ENCODE measurements at places on chromosomes 6 and 20. TPM values are rescaled to one million over a fixed set of nuclear protein-coding genes. Genes with fewer than 3 reads are reported as not detected.

DNA sequence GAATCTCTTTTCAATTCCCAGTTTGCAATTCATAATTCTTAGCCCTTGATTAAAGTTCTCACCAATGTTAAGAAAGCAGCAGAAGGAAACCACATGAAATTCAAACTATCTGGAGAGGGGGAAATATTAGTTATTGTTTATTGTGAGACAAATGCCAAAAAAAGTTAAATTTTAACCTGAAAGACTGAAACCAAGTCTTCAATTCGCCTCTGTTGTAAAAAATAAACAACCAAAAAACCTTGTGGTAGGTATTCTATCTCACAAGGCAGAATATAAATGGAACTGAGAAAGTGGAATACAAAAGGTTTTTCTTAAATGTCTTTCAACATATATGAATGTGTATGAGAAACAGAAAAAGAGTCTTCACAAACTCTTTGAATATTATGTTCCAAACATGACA is 24.8 kb downstream of the TMX4 start:
- H3K4me3 ChIP-seq: no peak overlapping the region
- no peak overlapping the region for H3K27ac ChIP-seq
- DNase-seq: no peak
- H3K4me1 ChIP-seq: no peaks in the 10 kb centered on the region

DNA sequence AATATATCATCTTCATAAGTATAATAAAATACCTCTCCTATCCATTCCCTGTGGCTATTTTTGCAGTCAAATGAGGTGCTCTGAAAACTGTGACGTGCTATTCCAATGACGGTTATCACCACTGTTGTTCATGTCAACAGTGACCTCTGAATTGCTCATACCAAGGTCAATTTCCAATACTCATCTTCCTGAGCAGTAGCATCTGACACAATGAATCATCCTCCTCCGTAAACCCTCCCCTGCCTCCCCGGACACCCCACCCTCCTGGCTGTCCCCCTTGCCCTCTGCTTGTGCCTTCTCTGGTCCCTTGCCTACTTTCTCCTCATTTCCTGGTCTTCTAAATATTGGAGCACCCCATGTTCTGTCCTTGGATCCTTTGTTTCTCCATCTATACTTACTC is 77.7 kb upstream of the SLC22A23 start:
- no peak overlapping the region for H3K4me3 ChIP-seq
- H3K27me3 ChIP-seq: no peaks in the 10 kb centered on the region
- H3K4me1 ChIP-seq: peaks cover 11% of the 10 kb centered on the region
- H3K27ac ChIP-seq: peak overlapping the region; percentile 93
- DNase-seq: no peak

GRCh38 chr6:109870089-109870410 is 108.1 kb upstream of the GPR6 start:
- no peaks in the 10 kb centered on the region for H3K36me3 ChIP-seq
- H3K4me3 ChIP-seq: no peak overlapping the region
- H3K4me1 ChIP-seq: no peaks in the 10 kb centered on the region

GRCh38 chr6:85756982-85757381 is 114.3 kb upstream of the SYNCRIP start:
- H3K4me1 ChIP-seq: peaks cover 6% of the 10 kb centered on the region
- no peaks in the 10 kb centered on the region for H3K27me3 ChIP-seq
- H3K36me3 ChIP-seq: no peaks in the 10 kb centered on the region
- no peak overlapping the region for H3K27ac ChIP-seq
- DNase-seq: no peak

DNA sequence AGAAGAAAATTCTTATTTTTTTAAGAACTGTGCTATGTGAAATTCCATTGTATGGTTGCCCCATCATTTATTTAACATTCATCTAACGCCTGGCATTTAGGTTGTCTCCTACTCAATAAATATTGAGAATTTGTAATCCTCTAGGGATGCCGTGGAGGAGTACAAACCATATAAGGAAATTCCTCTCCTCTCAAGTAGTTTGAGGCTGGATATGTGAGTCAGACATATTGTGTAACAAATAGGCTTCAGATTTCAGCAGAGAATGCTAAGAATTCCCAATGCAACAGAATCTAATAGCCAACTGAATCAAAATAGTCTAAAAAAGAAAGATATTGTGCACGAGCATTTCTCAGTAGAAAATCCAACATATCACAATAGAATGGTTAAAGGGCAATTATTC is 174.7 kb downstream of the OTOR start:
- no peaks in the 10 kb centered on the region for H3K36me3 ChIP-seq
- H3K27ac ChIP-seq: no peak overlapping the region
- H3K27me3 ChIP-seq: no peaks in the 10 kb centered on the region
- no peak for DNase-seq
- H3K4me1 ChIP-seq: no peaks in the 10 kb centered on the region

SERINC1 gene
- total RNA-seq: 61.4 TPM

- no peaks in the 10 kb centered on the region for H3K36me3 ChIP-seq
- no peak overlapping the region for H3K4me3 ChIP-seq
- DNase-seq: no peak
- H3K27me3 ChIP-seq: no peaks in the 10 kb centered on the region
- H3K27ac ChIP-seq: no peak overlapping the region
Observed at GRCh38 chr20:13286607-13287006, 65.5 kb downstream of the ISM1 start.

GRCh38 chr20:6282642-6283041 is 159.8 kb upstream of the FERMT1 start:
- H3K36me3 ChIP-seq: no peaks in the 10 kb centered on the region
- H3K4me1 ChIP-seq: no peaks in the 10 kb centered on the region
- no peak overlapping the region for H3K27ac ChIP-seq
- no peak for DNase-seq

GRCh38 chr20:36835453-36836198 is 40.3 kb upstream of the TLDC2 start:
- DNase-seq: peak; percentile 95
- no peaks in the 10 kb centered on the region for H3K36me3 ChIP-seq
- H3K27ac ChIP-seq: peak overlapping the region; percentile 53
- no peaks in the 10 kb centered on the region for H3K27me3 ChIP-seq

GRCh38 chr20:62486484-62486883 is 10.7 kb upstream of the GATA5 start:
- H3K4me3 ChIP-seq: no peak overlapping the region
- no peaks in the 10 kb centered on the region for H3K36me3 ChIP-seq
- no peak for DNase-seq
- H3K4me1 ChIP-seq: no peaks in the 10 kb centered on the region

CCN2 gene
- total RNA-seq: 28.7 TPM

DNA sequence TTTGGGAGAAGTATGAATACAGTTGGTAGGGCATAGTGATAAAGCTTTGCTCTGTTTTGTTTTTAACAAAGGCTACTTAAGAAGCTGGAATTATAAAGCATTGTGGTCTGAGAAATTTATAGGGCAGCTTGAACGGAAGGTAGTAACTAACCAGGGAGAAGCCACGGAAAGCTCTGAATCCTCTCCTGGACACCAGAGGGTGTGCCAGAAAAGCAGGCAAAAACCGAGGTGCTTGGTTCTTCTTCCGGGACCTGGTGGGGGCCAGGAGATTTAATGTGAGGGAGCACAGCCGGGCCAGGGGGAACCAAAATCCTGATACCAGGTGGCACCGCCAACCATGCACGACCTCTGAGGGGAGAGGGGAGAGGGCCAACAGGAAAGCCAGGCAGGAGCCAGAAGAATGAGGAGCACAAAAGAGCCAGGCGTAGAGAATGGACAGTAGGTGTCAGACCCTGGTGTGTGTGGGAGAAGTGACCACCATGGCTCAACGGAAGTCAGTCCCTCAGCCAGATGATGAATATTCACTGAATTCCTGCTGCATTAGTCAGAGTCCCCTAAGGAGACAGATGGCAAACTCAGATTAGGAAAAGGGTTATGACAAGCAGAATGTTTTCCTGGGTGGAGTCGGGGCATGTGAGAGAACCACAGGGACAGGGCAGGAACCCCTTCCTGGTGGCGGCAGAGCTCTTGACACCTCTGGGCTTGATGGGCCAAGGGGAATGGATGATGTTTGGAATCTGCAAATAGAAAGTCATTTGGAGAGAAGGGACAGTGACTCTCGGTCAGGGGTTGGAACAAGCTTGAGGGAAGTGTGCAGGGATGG is 262.3 kb downstream of the ZNF217 start:
- H3K4me1 ChIP-seq: no peaks in the 10 kb centered on the region
- H3K36me3 ChIP-seq: no peaks in the 10 kb centered on the region
- H3K4me3 ChIP-seq: no peak overlapping the region
- H3K27ac ChIP-seq: no peak overlapping the region

DNA sequence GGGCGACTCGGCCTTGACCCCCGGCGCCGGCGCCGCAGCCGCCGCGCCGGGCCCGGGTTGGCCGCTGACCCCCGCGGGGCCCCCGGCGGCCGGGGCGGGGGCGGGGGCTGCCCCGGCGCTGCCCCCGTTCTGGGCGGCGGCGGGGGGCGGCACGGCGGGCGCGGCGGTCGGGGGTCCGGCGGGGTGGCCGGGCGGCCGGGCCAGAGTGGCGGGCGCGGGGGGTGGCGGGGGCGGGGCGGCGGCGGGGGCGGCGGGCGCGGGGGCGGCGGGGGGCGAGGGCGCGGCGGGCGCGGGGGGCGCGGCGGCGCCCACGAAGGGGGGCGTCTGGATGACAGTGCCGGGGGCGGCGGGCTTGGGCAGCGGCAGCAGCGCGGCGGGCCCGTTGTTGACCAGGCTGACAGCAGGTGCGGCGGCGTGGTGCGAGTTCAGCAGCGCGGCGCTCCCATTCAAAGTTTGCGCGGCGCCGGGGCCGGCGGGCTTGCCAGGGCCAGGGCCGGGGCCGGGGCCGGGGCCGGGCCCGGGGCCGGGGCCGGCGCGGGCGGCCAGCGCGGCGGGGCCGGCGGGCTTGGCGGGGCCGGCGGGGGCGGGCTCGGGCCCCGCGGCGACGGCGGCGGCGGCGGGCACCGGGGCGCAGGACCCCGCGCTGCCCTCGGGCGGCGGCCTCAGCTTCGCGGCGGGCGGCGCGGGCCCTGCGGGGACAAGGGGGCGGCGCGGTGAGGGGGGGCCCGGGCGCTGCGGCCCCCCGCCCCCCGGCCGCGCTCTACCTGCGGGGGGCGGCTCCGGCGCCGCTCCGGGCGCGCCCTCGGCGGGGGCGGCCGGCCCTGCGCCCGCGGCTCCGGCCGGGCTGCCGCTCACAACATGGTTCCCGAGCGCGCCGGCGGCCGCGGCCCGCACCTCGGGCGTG is 659 bp downstream of the TAF4 start:
- H3K36me3 ChIP-seq: peaks cover 4% of the 10 kb centered on the region
- peak overlapping the region; percentile 97 for H3K27ac ChIP-seq
- no peak for DNase-seq
- peak overlapping the region; percentile 91 for H3K4me3 ChIP-seq
- peaks cover 15% of the 10 kb centered on the region for H3K4me1 ChIP-seq

MYCT1 gene
- total RNA-seq: 4.0 TPM

GRCh38 chr6:9507136-9507895 is 907.6 kb downstream of the TFAP2A start:
- no peak for DNase-seq
- H3K27ac ChIP-seq: no peak overlapping the region
- H3K27me3 ChIP-seq: no peaks in the 10 kb centered on the region
- H3K4me1 ChIP-seq: no peaks in the 10 kb centered on the region

GRCh38 chr6:77474286-77474956 is 11.1 kb upstream of the HTR1B start:
- no peaks in the 10 kb centered on the region for H3K27me3 ChIP-seq
- H3K4me3 ChIP-seq: peak overlapping the region; percentile 3
- no peak overlapping the region for H3K27ac ChIP-seq

GRCh38 chr6:21885532-21886114 is 292.1 kb downstream of the SOX4 start:
- no peaks in the 10 kb centered on the region for H3K27me3 ChIP-seq
- H3K4me1 ChIP-seq: peaks cover 10% of the 10 kb centered on the region
- no peak overlapping the region for H3K4me3 ChIP-seq
- no peaks in the 10 kb centered on the region for H3K36me3 ChIP-seq
- H3K27ac ChIP-seq: no peak overlapping the region

GRCh38 chr20:43983359-43983758 is 68.7 kb downstream of the TOX2 start:
- H3K27ac ChIP-seq: no peak overlapping the region
- no peaks in the 10 kb centered on the region for H3K27me3 ChIP-seq
- no peaks in the 10 kb centered on the region for H3K36me3 ChIP-seq
- peaks cover 18% of the 10 kb centered on the region for H3K4me1 ChIP-seq
- no peak overlapping the region for H3K4me3 ChIP-seq
- no peak for DNase-seq

- peaks cover 8% of the 10 kb centered on the region for H3K4me1 ChIP-seq
- DNase-seq: no peak
- H3K36me3 ChIP-seq: no peaks in the 10 kb centered on the region
- no peaks in the 10 kb centered on the region for H3K27me3 ChIP-seq
- no peak overlapping the region for H3K4me3 ChIP-seq
- no peak overlapping the region for H3K27ac ChIP-seq
Observed at GRCh38 chr6:43475516-43475915, 1.9 kb upstream of the TJAP1 start.

LAMA4 gene
- total RNA-seq: 28.5 TPM

DNA sequence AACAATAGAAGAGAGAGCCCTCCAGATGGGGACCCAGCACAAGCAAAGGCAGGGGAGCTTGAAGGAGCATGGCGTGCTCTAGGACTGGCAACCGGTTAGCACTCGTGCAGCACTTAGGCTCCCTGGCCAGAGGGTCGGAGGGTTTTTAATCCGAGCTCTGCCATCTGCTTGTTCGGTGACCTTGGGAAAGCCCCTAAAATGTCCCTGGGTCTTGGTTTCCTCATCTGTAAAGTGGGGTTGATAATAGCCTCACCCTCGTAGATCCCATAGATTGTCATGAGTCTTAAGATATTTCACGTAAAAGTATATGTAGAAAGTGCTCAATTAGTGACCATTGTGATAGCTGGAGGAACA is 16.6 kb upstream of the HCK start:
- no peaks in the 10 kb centered on the region for H3K36me3 ChIP-seq
- no peak overlapping the region for H3K27ac ChIP-seq
- DNase-seq: no peak
- no peak overlapping the region for H3K4me3 ChIP-seq
- no peaks in the 10 kb centered on the region for H3K27me3 ChIP-seq

DNA sequence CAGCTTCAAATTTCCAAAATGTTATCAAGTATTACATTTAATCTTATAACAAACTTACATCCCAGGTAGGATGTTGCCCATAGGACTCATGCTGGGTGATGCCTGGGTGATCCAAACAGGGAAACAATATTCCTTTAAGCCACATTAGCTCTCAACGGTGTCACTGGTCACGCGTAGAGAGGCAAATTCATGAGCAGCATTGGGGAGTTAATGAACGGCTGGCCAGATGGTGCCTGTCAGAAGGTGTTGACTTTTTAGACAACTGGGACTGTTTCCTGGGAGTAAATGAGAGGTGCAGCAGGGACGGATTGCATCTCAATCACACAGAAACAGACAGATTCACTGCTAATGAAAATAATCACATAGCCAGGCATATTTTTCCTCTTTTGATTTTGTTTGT is 83.3 kb upstream of the ID4 start:
- H3K4me1 ChIP-seq: no peaks in the 10 kb centered on the region
- no peak for DNase-seq
- no peaks in the 10 kb centered on the region for H3K36me3 ChIP-seq
- H3K4me3 ChIP-seq: no peak overlapping the region
- H3K27me3 ChIP-seq: no peaks in the 10 kb centered on the region

DNA sequence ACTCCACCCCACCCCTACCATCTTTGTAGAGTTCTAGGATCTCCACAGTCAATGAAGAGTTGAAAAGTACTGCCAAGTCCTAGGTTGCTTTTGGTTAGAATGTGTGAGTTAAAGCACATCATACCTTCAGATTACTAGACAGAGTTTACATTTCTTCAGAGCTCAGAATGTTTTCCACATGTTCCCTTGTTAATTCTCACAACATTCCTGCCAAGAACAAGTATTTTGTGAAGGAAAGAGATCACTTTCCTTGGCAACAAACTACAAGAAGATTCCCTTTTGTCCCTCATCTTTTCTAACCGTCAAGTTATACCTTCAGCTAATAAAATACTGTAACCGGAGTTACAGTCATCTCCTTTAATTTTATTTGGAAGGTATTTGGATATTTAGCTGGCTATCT is 266.8 kb downstream of the ZFAND3 start:
- H3K4me3 ChIP-seq: no peak overlapping the region
- no peaks in the 10 kb centered on the region for H3K4me1 ChIP-seq
- H3K36me3 ChIP-seq: no peaks in the 10 kb centered on the region
- H3K27me3 ChIP-seq: no peaks in the 10 kb centered on the region
- no peak overlapping the region for H3K27ac ChIP-seq
- no peak for DNase-seq

Measured in Peyer's patch (tissue), 4 donors.